CD4-positive, alpha-beta T cell treated with Interleukin-10 for 1 hour (primary cell): ENCODE measurements at places on chromosomes 7 and 10.

- DNase-seq: no peak
Measured at GRCh38 chr7:83156006-83156405, 6.7 kb downstream of the PCLO start.

DNA sequence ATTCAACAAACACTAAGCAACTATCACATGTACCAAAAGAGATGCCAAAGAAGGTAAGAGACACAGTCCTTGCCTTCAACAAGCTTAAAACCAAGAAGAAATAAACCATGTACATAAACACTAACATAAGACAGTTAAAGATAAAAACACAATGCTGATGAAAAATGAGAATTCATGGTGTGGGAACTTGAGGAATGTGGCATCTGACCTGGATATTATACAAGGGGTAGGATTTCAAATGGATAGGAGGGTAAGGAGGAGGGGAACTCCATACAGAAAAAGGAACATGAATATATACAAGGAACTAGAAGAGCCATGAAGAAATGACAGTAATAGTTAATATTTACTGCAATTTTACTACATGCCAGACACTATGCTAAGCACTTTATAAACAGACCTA lies 11.0 kb downstream of the HIBADH start:
- no peak for DNase-seq

DNA sequence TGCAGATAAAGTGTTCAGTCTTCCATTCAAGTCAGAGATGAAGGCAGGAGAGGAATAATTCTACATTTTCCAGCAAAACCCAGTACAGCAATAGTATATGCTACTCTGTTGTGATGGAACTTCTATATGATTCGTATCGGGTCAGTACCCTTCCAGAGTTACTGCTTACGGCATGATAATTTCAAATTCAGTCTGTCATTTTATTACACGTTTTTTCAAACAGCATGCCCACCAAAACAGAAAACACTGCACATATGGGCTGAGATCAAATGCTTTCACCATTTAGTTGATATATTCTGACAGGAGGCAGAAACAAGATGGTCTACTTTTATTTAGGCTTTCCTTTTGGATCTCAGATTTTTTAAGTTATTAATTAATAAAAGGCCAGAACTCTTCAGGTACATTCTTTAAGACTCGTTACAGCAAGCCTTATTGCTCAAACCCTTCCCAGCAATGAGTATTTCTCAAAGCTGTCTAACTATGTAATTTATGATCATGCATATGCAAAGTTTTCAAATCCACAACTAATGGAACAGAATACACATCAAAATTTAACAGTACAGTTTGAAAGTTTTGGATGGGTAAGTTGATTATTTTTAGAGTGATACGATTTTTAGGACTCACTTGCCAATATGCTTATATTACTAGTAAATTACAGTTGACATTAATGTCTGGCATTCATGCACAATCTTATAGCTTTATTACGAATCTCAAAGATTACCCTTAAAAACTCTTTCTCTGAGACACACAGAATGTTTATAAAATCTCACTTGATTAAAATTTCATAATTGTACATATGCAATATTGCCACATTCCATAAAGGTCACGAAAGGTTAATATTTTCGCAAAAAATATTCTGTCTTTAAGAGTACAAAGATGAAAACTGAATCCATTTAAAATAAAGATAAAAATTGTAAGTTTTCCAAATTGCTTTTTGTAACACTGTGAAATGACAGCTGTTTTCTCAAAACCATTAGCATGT lies 91.0 kb downstream of the ANK3 start:
- no peak for DNase-seq

DNA sequence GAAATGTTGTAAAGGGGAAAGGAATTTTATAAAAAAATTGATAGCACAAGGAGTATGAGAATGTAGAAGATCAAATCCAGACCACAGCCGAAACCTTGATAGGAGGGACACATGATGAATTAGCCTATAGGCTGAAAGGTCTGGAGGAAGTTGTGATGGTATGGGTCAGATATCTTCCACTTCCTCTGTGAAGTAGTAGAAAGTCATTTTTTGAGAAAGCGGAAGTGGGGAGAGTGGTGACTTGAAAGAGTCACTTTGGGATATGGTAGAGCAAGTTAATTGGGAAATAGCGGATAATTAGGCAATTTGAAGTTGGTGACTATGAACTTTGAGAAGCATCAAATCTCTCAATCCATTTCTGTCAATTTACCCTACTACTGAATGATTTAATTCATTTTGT lies 99.4 kb downstream of the GRM8 start:
- DNase-seq: no peak

DNA sequence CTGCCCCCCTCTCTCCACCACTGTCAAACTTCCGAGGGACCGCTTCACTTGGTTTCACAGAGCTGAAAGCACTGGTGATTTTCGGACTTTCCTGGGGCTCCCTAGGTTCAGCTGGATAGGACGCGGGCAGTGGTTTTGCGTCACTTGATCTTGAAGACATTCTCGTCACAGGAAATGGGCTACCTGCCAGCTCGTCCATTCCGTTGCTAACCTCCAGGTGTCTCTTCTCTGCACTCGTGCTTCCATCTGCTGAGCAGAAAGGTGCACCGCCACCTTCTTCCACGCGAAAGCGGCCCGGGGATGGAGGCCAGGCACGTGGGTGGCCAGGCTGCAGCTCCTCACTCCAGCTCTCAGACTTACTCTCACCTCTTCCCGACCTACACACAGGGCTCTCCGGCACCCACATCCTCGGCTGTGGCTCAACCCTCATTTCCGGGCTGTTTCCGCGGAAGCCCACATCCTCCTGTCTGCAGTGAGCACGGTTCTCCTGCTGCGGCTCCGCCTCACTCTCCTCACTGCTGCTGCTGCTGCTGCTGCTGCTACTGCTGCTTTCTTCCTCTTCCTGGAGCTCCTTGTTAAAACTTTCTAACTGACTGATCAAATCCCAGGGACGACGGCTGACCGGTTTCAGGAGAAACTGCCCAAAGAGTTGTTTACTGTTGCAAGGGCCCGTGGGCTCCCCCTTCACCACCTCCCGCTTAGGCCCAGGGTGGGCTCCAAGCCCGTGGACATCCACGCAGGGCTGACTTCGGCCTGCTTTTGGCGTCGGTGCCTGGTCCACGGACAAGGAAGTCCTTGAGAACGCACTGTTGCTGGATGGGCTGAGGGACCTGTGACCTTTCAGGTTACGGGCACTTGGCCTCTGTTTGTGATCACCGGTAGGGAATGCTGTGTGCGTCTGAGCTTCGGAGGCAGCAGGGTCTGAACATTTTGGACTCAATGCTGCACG lies 32.1 kb downstream of the JCAD start:
- peak; percentile 87 for DNase-seq

- peak; percentile 72 for DNase-seq
Measured at GRCh38 chr10:14605231-14605925, 169.3 kb downstream of the FAM107B start.

- peak; percentile 25 for DNase-seq
Measured at GRCh38 chr10:21702633-21703111, 168.6 kb downstream of the MLLT10 start.

DNA sequence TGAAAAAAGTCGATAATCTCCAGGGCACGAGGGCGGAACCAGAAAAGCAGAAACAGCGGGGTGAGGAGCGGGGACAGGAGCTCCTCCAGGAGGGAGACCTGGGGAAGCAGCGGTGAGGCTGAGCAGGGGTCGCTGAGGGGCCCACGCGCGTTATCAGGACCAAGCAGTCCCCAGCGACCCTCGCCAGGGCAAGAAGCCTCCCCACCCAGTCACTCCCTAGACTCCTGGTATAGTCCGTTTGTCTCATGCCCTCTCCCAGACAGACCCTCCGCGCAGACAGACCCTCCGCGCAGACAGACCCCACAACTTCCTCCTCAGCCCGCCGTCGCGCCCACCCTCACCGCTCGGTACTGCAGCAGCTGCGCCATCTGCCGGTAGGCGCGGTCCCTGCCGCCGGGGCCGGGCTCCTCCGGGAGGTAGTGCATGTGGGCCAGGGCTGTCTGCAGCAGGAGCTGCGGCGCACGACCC lies 6.3 kb downstream of the ATG9B start:
- peak; percentile 85 for DNase-seq

DNA sequence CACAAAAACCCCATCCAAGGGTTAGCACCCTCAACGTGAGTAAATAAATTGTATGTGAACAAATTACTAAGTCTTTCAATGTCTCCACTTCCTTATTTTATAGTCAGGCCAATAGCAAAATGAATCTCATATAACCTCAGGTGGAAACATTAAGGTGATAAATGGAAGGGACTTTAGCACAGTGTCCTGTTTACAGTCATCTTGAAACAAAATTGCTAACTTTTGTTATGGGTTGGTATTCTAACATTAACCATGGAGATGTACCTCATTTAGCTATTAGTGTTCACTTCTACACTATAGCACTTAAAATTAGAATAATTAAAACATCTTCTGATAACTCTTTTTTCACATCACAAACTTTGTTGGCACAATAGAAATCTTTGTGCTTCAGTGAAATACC lies 255.8 kb upstream of the CNTNAP2 start:
- no peak for DNase-seq

DNA sequence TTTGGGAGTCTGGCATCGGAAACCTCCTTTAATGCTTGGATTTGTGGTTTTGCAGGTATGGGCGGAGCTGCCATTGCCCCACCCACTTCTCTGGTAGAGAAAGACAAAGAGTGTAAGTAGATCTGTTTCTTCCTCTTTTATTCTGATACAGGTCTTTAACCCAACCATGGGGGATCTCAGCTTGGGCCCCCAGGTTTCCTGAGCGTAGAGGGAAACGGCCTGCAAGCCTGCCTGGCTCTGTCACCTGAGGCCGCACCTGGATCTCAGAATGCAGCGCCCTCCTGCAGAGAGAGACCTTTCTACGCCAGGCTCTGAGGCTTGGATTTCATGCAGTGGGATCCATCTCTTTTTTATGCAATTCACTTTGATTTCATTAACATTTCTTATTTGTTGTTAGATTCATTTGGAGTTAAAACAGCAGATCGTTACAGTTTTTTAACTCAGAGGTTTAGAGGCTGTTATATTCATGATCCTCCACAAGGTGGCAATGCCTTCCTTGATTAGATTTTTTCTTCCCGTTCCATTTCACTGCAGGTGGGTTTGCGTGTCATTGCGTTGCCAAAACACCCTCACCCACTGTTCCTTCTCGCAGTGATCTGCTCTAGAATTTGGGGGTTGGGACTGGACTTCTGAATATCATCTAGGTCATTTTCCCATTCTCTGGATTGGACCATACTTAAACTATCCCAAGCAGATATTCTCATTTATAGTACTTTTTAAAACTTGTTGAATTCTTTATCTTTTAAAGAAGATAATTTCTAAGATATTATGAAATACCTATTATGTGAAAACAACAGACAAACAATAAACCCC lies 20.0 kb downstream of the RBM17 start:
- peak; percentile 71 for DNase-seq

GRCh38 chr7:2680792-2681490 lies 7.1 kb upstream of the AMZ1 start:
- DNase-seq: peak; percentile 54

- no peak for DNase-seq
Measured at GRCh38 chr7:139823959-139824521, 5.0 kb upstream of the TBXAS1 start.

- no peak for DNase-seq
Measured at GRCh38 chr10:52322936-52323335, 8.9 kb downstream of the DKK1 start.
